T-helper 22 cell (primary cell): ENCODE measurements at places on chromosomes 16 and 17.

DNA sequence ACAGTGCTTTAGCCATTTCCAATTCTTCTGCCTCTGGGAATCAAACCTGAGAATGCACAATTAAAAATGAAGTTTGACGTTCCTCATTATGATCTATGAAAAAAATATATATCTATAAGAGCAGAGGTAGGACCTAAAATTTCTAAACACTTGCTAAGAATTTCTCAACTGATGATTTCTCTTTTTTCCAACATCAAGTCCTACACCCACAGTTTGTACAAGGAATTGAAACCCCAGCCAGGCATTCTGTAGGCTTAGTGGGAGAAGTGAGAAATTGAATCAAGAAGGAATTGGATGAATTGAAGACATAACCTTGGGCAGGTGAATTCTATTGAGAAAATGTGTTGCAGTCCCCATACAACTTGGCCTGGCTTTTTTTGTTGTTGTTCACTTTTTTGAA, 2.7 kb downstream of the CACNG3 start:
- no peak for DNase-seq

- no peak for DNase-seq
Observed at GRCh38 chr16:27315333-27316037, 1.7 kb downstream of the IL4R start.

DNA sequence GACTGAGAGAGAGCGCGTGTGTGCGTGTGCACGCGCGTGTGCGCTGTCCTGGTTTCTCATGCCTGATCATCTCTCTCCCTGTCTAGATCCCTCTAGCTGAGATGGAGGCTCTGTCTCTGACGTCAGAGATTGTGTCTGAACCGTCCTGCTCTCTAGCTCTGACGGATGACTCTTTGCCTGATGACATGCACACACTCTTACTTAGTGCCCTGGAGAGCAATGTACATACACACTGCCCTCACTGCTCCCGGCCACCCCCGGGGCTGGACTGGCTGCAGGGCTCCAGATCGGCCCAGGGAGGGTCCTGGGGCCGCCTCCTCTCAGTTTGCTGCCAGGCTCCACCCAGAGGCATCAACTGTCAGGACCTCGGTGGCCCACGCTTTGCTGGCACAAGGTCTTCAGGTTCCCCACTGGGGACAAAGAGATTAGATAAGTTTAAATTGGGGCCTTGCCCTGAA, 13.1 kb upstream of the ABCC3 start:
- no peak for DNase-seq

- DNase-seq: no peak
Observed at GRCh38 chr17:66481271-66481670, 178.9 kb downstream of the PRKCA start.

DNA sequence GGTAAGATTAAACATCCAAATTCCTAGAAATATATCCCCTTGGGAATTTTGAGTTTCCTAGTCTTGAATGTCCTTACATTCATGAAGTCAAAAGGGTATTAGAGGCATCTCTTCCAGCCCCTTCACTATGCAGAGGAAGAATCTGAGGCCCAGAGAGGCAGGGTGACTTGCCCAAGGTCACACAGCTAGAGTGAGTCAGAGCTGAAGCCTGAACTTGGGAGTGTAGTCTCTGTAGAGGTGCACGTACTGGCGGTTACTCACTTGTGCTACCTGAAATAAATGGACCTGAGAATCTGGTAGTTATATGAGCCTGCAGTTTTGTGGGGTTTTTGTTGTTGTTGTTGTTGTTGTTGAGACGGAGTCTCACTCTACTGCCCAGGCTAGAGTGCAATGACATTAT, 164.0 kb downstream of the XYLT1 start:
- DNase-seq: no peak
